ENCODE measurements at places on chromosomes 7 and 10. TPM values are rescaled to one million over a fixed set of nuclear protein-coding genes. Genes with fewer than 3 reads are reported as not detected.

The EMX2 gene
- total RNA-seq = not detected

The PPP1R3C gene
- total RNA-seq = not detected

The GJD4 gene
- not detected for total RNA-seq

The ABCB1 gene
- total RNA-seq = 0.31 TPM

The ITIH5 gene
- not detected for total RNA-seq

GRCh38 chr10:119498889-119499676 lies 43.4 kb downstream of the RGS10 start:
- DNase-seq = no peak

DNA sequence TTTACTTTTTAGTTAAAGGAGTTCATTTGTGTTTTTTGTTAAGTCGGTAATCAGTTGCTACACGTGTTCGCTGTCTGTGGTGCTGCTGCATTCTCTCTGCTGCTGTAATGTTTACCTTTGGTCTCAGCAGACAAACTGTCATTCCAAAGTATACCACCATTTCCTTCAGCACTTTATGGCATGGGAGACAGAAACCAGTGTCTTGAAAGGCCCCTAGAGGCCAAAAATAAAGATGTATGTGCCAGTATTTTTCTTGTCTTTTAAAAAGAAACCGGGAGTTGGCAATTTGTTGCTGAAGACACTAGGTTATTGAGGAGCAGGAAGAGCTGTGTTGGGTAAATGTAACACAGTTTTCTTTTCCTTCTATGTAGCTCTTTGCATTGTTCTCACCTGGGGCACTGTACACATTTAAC lies 24.1 kb downstream of the ZNF92 start:
- DNase-seq = peak; percentile 60

DNA sequence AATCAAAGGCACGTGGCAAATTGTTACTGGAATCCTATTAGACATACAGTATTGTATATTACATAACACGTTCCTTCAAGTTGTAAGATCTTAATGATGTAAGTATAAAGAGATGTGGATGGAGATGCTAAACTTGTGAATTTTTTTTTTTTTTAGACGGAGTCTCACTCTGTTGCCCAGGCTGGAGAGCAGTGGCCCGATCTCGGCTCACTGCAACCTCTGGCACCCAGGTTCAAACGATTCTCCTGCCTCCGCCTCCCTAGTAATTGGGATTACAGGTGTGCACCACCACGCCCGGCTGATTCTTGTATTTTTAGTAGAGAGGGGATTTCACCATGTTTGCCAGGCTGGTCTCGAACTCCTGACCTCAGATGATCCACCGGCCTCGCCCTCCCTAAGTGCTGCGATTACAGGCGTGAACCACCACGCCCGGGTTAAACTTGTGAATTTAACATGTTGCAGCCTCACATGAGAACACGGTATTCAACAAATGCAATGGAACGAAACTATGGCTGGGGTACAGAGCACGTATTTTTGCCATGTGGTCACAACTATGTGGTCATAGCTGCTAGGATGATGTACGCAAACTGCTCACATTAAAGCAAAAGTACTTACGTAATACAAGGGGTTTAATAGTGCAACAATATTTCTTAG lies 818 bp upstream of the SUPV3L1 start:
- peak; percentile 1 for DNase-seq

GRCh38 chr7:130649004-130649790 lies 19.4 kb downstream of the COPG2 start:
- DNase-seq = no peak

DNA sequence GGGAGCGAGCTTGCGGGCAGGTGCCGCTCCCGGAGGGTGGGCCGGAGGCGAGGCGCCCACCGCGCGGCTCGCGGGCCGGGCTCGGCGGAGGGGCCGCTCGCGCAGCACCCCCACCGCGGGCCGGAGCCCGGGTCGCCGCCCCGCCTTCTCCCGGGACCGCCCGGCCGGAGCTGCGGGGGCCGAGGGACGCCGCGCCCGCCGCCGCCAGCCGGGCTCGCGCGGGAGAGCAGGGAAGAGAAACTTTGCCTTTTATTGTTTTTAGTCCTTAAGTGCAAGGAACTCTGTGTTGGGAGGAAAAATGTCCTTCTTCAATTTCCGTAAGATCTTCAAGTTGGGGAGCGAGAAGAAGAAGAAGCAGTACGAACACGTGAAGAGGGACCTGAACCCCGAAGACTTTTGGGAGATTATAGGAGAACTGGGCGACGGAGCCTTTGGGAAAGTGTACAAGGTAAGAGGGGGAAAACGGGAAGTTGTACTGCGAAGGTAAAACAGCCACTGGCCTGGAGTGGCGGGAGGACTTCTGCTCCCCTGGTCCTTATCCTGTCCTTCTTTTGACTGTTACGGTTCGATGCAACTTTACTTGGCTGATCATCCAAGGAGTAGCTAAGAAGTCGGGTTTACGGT lies 620 bp downstream of the SLK start:
- DNase-seq = peak; percentile 71

GRCh38 chr10:80196950-80197315 lies 8.4 kb downstream of the ANXA11 start:
- DNase-seq = no peak
